ENCODE measurements at places on chromosomes 2 and 18. TPM values are rescaled to one million over a fixed set of nuclear protein-coding genes. Genes with fewer than 3 reads are reported as not detected.

GRCh38 chr2:182207049-182207746 is 219.6 kb downstream of the PDE1A start:
- no peaks in the 10 kb centered on the region for H3K27me3 ChIP-seq
- H3K4me1 ChIP-seq, result no peaks in the 10 kb centered on the region
- no peaks in the 10 kb centered on the region for H3K36me3 ChIP-seq
- no peak overlapping the region for H3K27ac ChIP-seq
- no peak overlapping the region for H3K4me3 ChIP-seq
- peak; percentile 24 for DNase-seq

GRCh38 chr2:239604861-239605260 is 204.0 kb upstream of the HDAC4 start:
- no peaks in the 10 kb centered on the region for H3K36me3 ChIP-seq
- H3K4me1 ChIP-seq, result no peaks in the 10 kb centered on the region
- H3K4me3 ChIP-seq, result no peak overlapping the region

- no peaks in the 10 kb centered on the region for H3K27me3 ChIP-seq
- H3K36me3 ChIP-seq, result no peaks in the 10 kb centered on the region
- no peak overlapping the region for H3K27ac ChIP-seq
- H3K4me3 ChIP-seq, result no peak overlapping the region
- no peaks in the 10 kb centered on the region for H3K4me1 ChIP-seq
Measured at GRCh38 chr2:143675021-143675420, 545.8 kb downstream of the ARHGAP15 start.

- H3K4me1 ChIP-seq, result peaks cover 41% of the 10 kb centered on the region
- H3K27me3 ChIP-seq, result no peaks in the 10 kb centered on the region
- H3K27ac ChIP-seq, result peak overlapping the region; percentile 98
- peak; percentile 85 for DNase-seq
- H3K36me3 ChIP-seq, result no peaks in the 10 kb centered on the region
- no peak overlapping the region for H3K4me3 ChIP-seq
Measured at GRCh38 chr18:11859903-11860407, 8.7 kb downstream of the CHMP1B start.

DNA sequence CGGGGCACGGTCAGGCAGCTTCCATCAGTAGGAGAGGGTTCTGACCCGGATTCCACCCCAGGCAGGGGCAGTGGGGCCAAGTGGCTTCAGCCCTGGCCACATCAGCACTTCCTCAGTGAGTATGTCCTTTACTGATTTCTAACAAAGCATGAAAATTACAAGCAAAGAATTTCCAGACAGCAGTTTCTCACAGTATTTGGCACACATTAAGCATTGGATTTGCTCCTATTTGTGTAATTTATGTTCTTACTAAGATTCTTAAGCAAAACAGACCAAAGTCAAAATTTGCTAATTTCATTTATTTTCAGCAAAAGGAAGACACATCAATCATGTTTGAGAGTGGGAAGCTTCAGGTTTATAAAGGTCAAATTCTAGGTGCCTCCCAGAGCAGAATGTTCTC is 73.3 kb upstream of the NFATC1 start:
- no peak for DNase-seq
- H3K27me3 ChIP-seq, result no peaks in the 10 kb centered on the region
- H3K36me3 ChIP-seq, result no peaks in the 10 kb centered on the region
- peaks cover 2% of the 10 kb centered on the region for H3K4me1 ChIP-seq

The REEP1 gene
- total RNA-seq, result 1.1 TPM

DNA sequence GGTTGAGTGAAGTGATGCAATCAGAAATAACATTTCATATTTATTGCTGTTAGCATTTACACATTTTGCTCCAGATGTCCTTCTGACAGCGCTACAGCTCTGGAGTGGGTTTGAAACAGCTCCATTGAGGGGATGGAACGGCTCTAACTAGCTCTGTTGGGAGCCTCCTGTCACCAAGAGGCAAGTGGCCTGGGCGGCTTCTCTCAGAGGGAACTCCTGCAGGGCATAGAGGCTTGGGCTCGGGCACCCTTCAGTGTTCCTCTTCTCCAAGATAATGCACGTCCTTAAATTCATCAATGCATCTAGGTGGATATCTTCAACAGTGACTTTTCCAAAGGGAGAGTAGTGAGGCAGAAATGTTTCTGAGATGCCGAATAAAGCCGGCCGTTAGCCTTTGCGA is 122.5 kb downstream of the CNTNAP5 start:
- no peak overlapping the region for H3K4me3 ChIP-seq
- no peaks in the 10 kb centered on the region for H3K27me3 ChIP-seq
- no peaks in the 10 kb centered on the region for H3K4me1 ChIP-seq
- no peaks in the 10 kb centered on the region for H3K36me3 ChIP-seq
- DNase-seq, result no peak

- no peak overlapping the region for H3K27ac ChIP-seq
- peaks cover 3% of the 10 kb centered on the region for H3K27me3 ChIP-seq
- H3K4me3 ChIP-seq, result no peak overlapping the region
- H3K36me3 ChIP-seq, result no peaks in the 10 kb centered on the region
- H3K4me1 ChIP-seq, result no peaks in the 10 kb centered on the region
- no peak for DNase-seq
Measured at GRCh38 chr2:42787424-42787787, 5.0 kb downstream of the HAAO start.

DNA sequence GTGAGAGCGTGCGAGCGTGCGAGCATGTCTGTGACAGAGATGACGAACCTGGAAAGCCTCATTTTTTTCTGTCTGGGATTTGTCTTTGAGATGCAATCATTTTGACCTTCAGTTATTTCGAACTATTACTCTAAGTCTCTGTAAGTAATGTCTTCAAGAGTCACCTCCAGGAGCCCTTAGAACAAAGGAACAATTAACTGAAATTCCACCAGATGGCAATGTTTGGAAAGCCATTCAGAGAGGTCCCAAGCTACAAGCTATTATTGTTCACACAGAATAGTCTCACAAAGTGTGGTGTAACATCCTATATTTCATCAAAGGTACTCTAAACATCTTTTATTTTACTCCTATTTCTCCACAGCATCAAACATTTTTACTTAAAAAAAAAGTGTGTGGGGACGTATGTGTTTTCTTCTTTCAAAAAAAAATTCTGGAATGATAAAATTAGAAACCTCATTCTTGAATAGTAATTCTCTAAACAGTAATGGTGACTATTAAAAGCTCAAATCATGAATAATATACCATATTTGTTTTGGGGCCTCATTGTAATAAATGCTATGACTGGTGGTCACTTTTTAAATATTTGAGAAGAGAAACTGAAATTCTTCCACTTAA is 35.1 kb upstream of the MAPRE2 start:
- H3K4me3 ChIP-seq, result no peak overlapping the region
- no peaks in the 10 kb centered on the region for H3K27me3 ChIP-seq
- no peak overlapping the region for H3K27ac ChIP-seq
- H3K36me3 ChIP-seq, result no peaks in the 10 kb centered on the region
- peak; percentile 31 for DNase-seq
- no peaks in the 10 kb centered on the region for H3K4me1 ChIP-seq

- H3K4me3 ChIP-seq, result no peak overlapping the region
- H3K27ac ChIP-seq, result no peak overlapping the region
- no peaks in the 10 kb centered on the region for H3K27me3 ChIP-seq
- no peaks in the 10 kb centered on the region for H3K36me3 ChIP-seq
Measured at GRCh38 chr18:51647346-51647745, 449.9 kb upstream of the MEX3C start.

The NCKAP5 gene
- 2.7 TPM for total RNA-seq
